ENCODE measurements at places on chromosomes 6 and 20.

GRCh38 chr20:36051318-36052116 is 83.1 kb downstream of the CNBD2 start:
- DNase-seq = peak; percentile 46

DNA sequence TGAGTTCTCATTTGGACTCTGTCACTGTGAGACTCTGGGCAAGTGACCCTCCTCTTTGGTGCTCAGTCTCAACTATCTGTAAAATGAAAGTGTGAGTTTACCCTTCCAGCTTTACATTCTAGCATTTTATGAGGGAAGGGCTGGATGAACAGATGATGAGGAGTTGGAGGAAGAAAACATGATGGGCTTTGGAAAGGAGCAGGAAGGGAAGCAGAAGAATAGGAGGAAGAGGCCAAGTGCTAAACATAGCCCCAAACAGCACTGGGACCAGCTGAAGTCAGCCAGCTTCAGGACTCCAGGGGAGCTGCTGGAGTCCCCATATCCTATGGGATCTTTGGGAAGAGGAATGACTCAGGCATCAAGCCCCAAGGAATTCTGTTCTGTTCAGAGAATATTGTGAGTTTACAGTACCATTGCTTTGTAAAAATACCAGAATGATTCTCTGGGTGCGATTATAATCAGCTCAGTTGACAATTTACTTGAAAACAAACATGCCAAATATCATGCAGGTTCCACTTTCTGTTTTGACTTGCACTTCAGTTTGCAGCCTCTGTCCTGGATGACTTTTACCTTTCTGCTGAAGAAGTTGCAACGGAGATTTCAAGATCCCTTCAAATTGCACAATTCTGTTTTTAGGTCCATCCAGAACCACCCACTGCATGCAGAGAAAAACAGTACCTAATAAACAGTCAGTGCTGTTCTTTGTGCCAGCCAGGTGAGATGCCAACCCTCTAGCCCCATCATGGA is 3.2 kb downstream of the CD40 start:
- DNase-seq = no peak

DNA sequence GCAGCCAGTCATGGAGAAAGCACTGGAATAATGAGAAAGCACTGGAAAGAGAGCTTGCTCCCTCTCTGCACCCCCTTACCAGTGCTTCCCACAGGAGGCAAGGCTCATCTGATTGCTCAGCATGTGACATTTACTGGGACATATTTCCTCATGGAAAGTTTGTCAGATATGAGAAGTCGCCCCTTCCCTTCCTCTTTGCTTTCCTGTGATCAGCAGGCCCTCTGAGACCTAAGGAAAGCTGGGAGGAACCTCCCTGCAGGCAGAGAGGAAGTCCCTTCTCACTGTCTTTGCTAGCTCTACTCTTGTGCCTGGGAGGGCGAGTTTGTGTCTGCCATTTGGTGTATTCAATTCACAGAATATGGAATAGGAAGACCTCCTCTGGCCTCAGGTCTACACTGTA is 283.8 kb downstream of the ALDH8A1 start:
- no peak for DNase-seq

GRCh38 chr6:126724821-126725220 is 384.9 kb downstream of the CENPW start:
- DNase-seq = peak; percentile 48

- no peak for DNase-seq
Observed at GRCh38 chr20:14950633-14951032, 613.2 kb upstream of the FLRT3 start.

DNA sequence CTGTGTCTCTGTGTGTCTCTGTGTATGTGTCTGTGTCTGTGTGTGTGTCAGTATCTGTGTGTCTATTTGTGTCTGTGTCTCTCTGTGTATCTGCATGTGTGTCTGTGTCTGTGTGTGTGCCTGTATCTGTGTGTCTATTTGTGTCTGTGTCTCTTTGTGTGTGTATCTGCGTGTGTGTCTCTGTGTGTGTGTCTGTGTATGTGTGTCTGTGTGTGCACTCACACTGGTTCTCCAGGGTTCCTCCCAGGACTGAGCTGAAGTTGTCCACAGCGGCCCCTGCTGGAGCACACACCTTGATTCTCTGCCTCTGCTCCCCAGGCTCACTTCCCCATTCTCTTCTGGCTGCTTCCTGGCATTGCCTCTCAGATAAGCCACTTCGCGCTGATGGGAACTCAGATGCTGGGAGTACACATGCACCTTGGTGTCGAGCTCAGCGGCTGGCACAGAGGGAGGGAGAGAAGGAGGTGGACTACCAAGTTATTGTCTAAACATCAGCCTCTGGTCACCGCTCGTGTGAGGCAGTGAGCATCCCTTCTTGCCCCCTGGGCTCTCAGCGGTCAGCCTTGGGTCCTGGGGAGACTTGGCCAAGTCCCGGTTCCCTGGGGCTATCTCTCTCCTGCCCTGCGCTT is 104.9 kb upstream of the NXT1 start:
- peak; percentile 79 for DNase-seq

GRCh38 chr6:121848523-121849255 is 413.2 kb downstream of the GJA1 start:
- DNase-seq = no peak

DNA sequence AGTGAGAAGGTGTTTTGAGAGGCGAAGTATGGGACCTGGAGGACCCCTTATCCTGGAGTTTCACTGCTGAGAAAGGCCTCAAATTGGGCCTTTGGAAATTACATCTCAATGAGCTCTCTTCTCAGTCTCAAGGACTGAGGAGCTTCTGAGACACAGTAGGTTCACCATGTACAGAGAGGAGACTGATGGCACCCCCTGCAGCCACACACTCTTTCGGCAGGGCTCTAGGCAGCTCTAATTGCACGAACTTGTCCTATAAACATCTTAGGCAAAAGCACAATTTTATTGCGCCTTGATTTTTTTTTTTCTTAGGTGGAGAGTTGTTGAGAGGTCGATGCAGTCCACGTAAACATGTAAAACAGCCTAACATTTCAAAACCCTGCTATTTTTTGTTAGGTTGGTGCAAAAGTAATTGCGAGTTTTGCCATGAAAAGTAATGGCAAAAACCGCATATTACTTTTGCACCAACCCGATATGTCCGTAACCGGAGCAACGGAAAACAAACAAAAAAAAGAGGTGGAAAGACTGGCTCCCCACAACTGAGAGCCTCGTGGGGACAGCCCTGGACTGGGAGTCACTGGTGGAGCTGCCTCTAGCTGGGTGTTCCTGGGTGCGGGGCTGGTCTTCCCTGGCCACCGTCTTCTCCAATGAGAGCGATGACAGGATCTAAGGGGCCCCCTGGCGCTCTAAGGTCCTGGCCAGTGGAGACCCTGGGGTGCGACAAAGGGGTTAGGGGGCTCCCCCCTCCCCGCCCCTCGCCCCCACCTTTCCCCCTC is 84.0 kb upstream of the EYA2 start:
- no peak for DNase-seq

DNA sequence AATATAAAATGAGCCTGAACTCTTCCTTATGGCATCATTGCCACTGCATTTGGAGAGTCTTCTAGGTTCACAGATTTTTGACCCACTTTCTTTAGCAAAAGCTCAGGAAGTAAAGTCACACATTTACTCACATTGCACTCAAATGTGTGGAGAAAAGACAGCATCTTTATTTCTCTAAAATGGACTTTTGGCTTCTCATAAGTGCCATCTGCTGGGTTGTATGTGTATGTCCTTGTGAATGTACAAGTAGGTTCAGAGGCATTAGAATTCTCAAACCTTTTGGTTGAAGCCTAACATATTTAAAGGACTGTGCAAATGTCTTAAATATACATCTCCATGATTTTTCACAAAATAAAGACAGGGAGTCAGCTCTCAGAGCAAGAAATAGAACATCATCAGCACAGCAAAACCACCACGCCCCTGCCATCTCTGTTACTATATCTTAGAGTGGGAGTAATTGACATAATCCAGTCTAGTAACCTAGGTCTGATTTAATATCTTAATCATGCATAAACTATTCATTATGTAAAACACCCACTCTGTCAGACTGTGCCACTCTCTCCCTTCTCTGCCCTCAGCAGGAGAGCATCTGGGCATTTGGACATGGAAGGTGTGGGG is 42.2 kb upstream of the SPTLC3 start:
- peak; percentile 34 for DNase-seq

DNA sequence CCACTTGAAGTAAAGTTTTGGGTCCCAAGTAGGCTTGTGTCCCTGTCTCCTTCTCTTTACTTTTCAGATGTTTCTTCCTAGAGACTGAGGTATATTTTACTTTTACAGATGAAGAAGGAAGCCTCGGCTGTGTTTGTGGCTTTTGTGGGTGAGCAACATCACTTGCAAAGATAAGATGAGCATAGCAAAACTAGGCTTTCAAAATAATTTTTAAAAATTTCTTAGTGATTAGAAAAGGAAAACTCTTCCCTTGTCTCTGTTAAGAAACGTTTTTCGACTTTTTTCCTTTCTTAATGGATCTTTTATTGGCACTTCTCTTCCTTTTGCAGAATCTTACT is 7.6 kb downstream of the PTPN1 start:
- no peak for DNase-seq

- no peak for DNase-seq
Observed at GRCh38 chr20:55052459-55052858, 577.1 kb downstream of the DOK5 start.
